ENCODE measurements at places on chromosomes 16 and 17.

GRCh38 chr17:67276075-67276474 is 31.1 kb upstream of the HELZ start:
- no peak for DNase-seq

DNA sequence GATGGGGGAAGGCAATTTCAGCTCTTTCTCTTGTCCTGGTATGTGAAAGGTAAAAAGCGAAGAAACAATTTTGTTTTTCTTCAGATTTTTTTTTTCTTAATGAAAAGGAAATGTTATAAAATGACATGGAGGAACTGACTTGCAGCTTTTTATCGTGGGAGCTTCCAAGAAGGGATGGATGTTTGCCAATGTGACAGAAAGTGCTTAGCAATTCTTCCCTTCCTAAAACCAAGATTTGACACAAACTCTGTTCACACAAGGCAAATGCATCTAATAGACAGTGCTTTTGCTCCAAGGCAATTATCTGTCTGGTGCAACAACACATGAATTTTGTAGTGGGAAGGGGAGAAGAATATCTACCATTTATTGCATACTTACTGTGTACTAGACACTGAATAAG is 988.5 kb downstream of the CDH11 start:
- no peak for DNase-seq

DNA sequence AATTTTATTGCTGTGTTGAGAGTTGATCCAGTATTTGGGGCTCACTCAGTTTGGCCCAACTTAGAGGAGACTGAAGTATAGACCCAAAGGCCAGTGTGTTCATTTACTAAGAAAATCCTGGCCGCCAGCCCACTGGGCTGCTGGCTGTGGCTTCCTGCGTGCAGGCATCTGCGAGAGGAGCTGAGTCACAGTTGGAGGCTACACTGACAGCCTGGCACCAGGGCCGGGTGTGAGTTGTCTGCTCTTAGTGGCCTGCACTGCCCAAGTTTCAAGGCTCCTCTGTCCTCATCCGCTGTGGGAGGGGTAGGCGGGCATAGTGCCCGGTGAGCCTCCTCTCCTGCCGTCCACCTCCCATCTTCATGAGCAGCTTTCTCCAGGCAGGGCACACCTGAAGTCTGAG is 54.2 kb downstream of the PLD6 start:
- peak; percentile 89 for DNase-seq

GRCh38 chr16:1621851-1622250 is 9.7 kb downstream of the CRAMP1 start:
- no peak for DNase-seq

DNA sequence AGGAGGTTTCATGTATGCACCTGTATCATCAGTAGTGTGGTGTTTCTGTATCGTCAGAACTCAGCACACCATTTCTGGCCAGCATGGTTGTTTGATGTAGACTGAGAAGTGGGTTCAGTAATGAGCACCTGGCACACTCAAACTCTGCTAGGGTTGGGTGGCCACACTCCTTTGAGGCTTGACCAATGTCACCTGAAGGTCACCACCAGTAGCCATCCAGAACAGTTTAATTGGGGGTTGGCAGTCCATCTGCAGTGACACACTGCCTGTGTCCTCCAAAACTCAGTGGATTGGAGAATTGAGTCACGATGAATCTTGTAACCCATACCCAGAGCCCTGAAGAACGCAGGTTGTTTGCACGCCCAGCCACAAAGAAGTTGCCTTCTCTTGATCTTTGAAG is 86.8 kb upstream of the HSBP1 start:
- DNase-seq = no peak

- no peak for DNase-seq
Measured at GRCh38 chr16:89413811-89414585, 76.4 kb downstream of the ANKRD11 start.

- peak; percentile 51 for DNase-seq
Measured at GRCh38 chr16:86789621-86790051, 211.3 kb downstream of the FOXL1 start.

DNA sequence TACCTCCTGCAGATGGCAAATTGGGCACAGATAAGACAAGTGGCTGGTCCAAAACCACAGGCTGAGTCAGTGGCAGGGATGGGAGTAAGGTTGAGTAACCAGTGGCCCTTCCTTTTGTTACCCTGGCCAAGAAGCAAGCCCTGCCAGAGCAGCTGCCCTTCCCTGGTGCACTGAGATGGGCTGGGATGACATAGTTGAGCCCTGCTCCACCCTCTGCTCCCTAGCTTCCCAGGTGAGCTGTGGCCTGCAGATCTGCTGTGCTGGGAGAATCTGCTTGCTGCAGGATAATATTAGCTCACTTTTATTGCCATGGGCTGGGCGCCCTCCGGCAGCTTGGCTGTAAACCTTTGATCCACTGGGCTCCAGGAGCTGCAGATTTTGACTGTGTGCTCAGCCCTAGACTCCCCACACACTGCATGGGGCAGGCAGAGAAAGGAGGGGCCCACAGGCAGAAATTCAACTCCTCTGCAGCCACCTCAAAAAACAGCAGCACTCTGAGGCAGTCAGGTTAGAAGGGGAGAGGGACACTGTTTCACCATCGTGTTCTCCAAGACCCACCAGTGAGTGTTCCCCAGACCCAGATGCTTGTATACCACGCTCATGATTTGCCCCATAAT is 101.8 kb downstream of the CBLN1 start:
- DNase-seq = no peak

DNA sequence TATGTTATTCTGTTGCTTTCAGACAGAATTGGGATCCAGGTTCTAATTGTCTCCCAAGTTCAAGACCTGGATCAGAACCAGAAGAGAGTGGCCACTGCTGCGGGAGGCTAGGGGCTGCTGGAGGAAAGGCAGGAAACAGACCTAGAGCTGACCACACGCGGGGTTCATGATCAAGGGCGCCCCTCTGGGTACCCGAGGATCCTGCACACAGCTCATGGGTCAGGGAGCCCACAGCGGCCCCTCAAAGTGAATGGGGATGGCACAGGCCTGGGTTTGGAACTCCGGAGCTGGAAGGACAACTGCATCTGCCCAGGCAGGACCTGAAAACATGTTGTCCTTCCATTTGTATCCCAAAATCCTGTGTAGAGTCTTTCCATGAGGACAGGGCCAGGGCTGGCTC is 107.0 kb downstream of the RMI2 start:
- DNase-seq = no peak

DNA sequence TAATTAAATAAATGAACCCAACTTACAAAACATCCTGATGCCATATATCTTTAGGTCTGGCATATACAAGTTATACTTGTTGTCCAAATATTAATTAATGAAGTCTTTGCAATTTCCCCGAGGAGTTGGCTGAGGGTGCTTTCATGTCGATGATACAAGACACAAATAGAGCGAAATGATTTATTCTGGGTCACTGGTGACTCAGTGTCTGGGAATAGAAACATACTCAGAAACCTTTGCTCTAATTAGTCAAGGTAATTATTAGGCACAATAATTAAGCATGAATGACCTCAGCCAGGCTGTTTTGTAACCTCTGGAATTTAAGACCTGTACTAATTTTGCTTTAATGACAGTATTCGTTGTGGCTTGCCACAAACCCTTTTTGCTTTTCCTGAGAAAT is 37.0 kb upstream of the HAPSTR1 start:
- DNase-seq = no peak

Data from hepatic stellate cell (primary cell).